Thymus (tissue), 14 donors: ENCODE measurements at places on chromosomes 13 and 19. TPM values are rescaled to one million over a fixed set of nuclear protein-coding genes. Genes with fewer than 3 reads are reported as not detected.

The SIGLEC11 gene
- total RNA-seq: 0.14 TPM

The CLDND2 gene
- total RNA-seq: 0.76 TPM

The MIER2 gene
- total RNA-seq: 8.7 TPM

GRCh38 chr13:89407357-89407756 is 1736.2 kb downstream of the SLITRK5 start:
- no peaks in the 10 kb centered on the region for H3K4me1 ChIP-seq
- H3K4me3 ChIP-seq: no peak overlapping the region
- H3K27me3 ChIP-seq: no peaks in the 10 kb centered on the region

DNA sequence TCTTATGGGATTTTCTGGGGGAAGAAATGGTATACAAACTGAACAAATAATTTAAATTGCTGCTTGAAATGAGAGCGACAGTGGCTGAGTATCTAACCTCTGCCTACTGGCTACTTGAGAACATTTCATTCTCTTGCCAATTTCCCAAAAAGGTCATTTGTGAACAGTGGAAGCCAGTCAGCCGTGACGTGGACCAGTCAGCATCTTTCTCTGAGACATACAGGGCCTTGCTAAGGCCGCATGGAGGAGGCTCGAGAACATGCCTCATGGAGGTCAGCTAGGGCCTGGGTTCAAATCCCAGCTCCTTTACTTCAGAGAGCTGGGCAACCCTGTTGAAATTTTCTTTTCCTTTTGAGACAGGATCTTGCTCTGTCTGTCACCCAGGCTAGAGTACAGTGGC is 20.3 kb downstream of the ZC3H4 start:
- DNase-seq: no peak
- no peak overlapping the region for H3K4me3 ChIP-seq
- peak overlapping the region; percentile 2 for H3K27ac ChIP-seq
- H3K4me1 ChIP-seq: peaks cover 8% of the 10 kb centered on the region

- no peaks in the 10 kb centered on the region for H3K4me1 ChIP-seq
- no peak overlapping the region for H3K27ac ChIP-seq
- no peaks in the 10 kb centered on the region for H3K36me3 ChIP-seq
- DNase-seq: no peak
- H3K4me3 ChIP-seq: no peak overlapping the region
Observed at GRCh38 chr13:103238441-103238840, 172.2 kb upstream of the SLC10A2 start.

GRCh38 chr19:15463861-15464371 is 428 bp downstream of the RASAL3 start:
- peak; percentile 69 for DNase-seq
- peaks cover 26% of the 10 kb centered on the region for H3K36me3 ChIP-seq
- H3K4me1 ChIP-seq: peaks cover 58% of the 10 kb centered on the region
- peak overlapping the region; percentile 80 for H3K4me3 ChIP-seq
- peak overlapping the region; percentile 93 for H3K27ac ChIP-seq
